ENCODE measurements at places on chromosomes 2 and 18.

- DNase-seq: no peak
Measured at GRCh38 chr18:10245031-10245845, 209.2 kb upstream of the APCDD1 start.

- DNase-seq: peak; percentile 32
Measured at GRCh38 chr2:147846412-147847081, 1.7 kb downstream of the ACVR2A start.

DNA sequence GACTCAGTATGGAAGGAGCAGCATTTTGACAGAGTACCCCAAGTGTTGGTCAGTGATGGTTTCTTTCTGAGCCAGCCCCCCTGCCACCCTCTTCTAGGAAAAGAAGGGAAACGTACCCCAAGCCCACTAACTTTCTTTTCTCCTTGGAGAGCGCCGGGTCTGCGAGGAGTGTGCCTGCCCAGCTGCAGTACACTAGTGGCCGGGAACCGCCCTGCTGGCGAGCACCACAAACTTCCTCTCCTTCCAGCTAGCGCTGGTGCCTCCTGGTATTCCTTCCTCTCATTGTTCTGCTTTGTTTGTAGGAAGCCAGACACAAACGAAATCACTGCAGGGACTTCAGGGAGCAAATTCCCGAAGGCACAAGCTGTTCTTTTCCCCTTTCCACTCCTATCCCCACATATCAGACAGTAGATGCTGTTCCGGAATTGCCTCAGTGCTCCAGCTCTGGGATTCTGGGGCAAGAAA, 1.8 kb downstream of the CCDC85A start:
- peak; percentile 44 for DNase-seq

GRCh38 chr2:215189393-215189792, 51.0 kb upstream of the ABCA12 start:
- DNase-seq: no peak

- no peak for DNase-seq
Measured at GRCh38 chr2:58357521-58357920, 116.4 kb upstream of the FANCL start.

- DNase-seq: no peak
Measured at GRCh38 chr2:180707175-180707883, 273.1 kb upstream of the UBE2E3 start.

- peak; percentile 43 for DNase-seq
Measured at GRCh38 chr2:236659758-236660150, 90.1 kb downstream of the ACKR3 start.

DNA sequence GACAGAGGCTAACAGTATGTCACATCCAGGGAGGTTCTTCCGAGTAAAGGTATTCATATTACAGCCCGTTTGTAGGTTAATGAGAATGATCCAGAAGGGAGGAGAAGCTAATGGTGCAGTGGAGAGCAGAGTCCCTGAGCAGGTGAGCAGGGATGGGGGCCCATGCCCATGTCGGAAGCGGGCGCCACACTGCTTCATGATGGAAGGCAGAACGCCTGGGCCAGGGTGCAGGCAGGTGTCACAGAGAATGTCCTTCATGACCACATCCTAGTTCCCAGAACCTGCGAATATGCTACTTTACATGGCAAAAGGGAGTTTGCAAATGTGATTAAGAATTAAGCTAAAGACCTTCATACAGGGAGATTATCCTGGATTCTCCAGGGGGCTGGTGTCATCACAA, 4.0 kb downstream of the HES6 start:
- no peak for DNase-seq

GRCh38 chr2:142877216-142877838, at the start of gene KYNU:
Gene KYNU, plus strand, starts transcription at chr2:142877664. Its CDS starts 7,704 bp downstream, at chr2:142885368.
- DNase-seq: no peak

DNA sequence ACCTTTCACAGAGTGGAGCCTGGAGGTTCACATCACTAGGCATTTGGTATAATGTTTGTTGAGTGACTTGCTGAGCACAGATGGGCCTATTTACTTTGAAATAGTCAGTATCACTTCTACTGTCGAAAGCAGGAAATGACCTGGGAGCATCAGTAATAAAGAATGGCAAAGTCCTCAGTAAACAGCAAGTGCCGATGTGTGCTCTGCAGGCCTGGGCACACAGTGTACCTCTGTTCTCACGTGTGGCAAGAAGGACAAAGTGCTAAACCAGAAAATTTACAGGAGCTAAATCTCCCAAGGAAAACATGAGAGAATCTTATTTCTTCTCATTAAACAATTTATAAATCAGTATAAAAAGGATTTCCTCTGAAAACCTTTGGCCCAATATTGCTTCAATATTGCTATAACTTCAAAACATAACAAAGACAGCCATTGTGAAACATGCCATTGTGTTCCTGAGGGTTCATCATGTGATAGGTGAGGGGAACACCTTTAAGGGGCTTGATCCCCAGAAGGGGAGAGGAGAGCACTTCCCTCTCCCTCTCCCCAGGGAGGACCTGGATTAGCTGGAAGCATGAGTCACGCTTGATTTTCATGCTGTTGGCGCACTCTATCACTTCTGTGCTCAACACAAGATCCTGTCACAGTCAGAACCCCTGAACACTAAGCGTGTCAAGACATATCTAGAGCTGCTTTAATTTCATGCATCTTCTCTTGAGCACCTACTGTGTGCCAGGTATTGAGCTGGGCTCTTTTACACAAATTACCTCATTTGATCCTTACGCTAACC, 131.5 kb upstream of the SMAD2 start:
- no peak for DNase-seq

GRCh38 chr2:62741954-62742722, 36.6 kb downstream of the EHBP1 start:
- no peak for DNase-seq

DNA sequence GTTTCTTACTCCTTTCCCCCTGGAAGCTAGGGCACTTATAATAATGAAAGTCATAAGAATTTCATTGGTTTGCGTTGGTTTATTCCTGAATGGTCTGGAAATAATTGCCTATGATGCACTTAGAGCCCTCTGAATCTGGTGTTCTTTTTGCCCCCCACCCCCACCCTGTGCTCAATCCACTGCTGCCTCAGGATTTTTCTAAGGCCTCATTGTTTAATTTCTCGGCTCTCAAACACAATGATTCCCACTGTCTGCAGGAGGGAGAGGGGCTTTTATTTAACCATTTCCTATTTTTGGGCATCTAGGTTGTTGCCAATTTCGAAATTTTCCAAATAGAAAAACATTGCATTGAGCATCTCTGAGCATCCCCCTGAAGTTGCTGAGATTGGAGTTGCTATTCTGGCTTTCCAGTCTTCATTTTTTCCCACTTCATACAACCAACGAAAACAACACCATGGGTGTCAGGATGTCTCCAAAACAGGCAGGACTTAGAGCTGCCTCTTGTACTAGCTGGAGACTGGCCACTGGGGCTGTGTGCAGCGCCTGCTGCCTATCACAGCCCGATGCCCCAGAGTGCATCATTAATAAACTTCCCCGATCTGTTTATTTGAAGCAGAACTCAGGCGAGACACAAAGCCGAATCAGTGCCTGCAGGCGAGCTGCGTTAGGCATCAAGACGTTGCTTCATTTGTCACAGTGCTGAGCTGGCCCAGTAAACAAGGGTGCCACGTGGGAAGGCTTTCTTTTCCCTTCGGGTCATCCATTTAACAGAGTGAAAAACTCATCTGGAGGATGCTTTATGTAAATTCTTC, 1.8 kb upstream of the PCARE start:
- DNase-seq: no peak

GRCh38 chr2:207315131-207315530, 149.4 kb upstream of the KLF7 start:
- DNase-seq: peak; percentile 58

DNA sequence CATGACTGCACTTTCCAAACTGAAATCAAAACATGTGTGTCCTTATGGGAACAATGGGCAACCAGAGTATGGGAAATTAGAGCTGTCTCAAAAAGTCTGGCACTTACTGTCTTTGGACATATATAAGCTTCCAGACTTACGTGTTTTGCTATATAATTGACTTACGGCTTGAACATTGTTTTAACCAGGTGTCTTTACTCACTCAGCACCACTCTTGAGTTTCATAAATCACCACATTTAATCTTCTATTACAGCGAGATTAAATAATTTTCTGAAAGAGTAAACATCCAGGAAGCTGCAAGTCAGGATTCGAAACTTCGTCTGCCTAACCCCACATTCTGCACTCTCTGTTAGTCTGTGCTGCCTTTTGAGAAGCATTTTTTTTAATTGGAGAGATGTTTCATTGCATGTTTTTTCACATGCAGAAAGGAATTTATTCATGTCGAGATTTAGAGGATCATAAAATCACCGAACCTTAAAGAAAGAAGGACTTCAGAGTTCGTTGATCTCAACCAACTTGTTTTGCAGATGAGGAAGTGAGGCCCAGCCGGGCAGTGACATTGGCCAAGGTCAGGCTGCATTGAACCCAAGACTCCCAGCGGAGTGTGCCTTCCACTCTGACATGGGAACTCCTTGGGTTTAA, 137.3 kb downstream of the SETBP1 start:
- DNase-seq: no peak

- DNase-seq: no peak
Measured at GRCh38 chr18:47542551-47542950, 291.1 kb upstream of the SKOR2 start.

- no peak for DNase-seq
Measured at GRCh38 chr2:238439917-238440316, 13.2 kb downstream of the ASB1 start.

DNA sequence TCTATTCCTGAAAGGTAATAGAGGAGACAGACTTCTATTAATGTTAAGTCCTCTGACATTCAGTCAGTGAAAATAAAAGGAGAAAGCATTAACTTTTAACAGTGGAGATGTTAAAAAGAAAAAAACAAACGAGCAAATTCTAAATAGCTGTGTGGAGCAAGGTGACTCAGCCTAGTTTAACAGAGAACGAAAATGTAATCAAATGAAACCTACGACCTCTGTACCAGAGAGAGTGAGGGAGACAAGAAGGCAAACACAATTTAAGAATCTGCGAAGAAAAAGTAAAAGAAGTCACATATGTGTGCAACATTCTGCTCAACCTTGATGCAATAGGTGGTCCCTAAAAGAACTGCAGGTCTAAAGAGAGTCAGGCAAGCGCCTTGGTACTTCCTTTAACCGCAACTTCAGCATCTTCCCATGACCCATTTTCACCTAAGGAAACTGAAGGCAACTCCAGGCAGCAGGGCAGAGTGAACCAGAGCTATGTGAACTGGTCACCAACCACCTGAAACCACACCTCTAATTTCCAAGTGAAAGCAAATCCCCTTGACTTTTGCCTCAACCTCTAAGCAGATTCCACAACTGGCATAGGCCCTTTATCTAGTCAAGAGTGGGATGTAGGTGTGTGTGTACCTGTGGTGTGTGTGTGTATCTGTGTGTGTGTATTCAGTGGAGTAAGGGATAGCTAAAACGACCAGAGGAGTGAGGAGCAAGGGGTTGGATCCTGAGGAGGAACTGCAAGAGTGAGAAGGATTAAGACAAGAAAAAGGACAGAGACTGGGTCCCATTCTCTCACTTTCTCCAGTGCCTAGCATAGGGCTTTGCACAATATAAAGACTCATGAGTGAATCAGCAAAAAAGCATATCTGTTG, 43.0 kb downstream of the FIGN start:
- DNase-seq: no peak

GRCh38 chr18:3984163-3984757, 470.8 kb downstream of the DLGAP1 start:
- no peak for DNase-seq

Measured in NCI-H2171 treated with DMSO at 0.1 percent for 48 hours (cell line).